ENCODE measurements at places on chromosomes 5 and 9.

- no peak for DNase-seq
Observed at GRCh38 chr9:72193478-72193881, 44.2 kb downstream of the GDA start.

DNA sequence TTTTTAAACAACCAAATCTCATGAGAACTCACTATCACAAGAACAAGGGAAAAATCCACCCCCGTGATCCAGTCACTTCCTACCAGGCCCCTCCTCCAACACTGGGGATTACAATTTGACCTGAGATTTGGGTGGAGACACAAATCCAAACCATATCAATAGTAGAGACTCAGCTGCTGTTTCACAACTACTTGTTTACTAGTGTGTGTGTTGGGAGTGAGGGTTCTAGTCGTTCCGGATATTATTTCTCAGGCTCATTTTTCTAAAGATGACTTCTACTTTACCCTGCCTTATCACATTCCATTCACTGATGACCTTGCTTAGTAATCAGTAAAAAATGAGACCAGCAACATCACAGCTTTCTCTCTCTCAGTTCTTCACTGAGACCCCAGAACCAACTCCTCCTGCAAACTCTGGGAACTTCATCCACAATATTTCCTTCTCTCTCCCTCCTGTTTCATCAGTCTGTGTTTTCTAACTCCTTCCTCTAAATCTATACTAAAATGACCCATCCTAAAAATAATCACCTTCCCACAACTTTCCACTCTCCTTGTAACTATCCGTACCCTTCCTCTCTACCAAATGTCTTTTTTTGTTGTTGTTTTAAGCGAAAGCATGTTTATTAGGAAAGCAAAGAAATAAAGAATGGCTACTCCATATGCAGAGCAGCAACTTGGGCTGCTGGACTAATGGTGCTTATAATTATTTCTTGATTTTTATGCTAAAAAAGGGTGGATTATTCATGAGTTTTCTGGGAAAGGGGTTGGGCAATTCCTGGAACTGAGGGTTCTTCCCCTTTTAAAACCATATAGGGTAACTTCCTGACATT is 121.5 kb upstream of the SPRY4 start:
- DNase-seq = no peak

GRCh38 chr5:14995229-14995628 is 123.7 kb upstream of the ANKH start:
- no peak for DNase-seq

DNA sequence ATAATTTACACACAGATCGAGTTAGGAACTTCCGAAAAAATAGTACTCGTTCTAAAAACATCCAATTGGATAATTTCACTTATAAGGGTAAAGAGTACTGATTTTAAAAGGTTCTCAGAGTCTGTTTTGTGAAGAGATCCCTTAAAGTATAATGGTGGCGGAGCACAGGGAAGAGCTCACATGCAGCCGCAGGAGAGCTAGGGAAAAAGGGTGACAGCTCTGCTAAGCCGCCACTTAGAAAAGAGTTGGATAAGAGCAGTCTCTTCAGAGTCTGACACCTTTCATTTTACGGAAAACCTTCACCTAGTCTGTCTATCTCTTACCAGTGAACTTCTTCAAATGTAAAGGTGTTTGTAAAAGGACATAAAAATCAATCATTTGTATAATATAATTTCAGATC is 149.9 kb downstream of the COMMD10 start:
- DNase-seq = no peak

DNA sequence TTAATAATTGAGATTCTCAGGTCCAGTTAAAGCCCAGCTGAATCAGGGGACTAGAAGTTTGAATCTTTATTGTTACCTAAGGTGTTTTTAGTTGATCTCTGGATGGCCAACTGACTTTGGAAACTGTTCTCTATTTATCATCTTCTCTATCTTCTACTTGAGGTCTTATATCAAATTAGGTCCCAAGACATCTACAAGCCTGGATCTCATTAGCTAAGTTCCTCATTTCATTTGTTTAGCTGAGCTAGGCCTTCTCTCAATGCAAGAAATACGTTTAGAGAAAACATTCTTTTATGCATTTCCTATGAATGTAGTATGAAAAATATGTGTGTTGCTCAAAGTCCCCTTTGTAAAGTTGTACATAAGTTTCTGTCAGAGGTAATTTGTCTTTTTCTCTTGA is 196.6 kb downstream of the PTTG1 start:
- DNase-seq = no peak

- no peak for DNase-seq
Observed at GRCh38 chr5:159602434-159602833, 272.1 kb upstream of the IL12B start.

DNA sequence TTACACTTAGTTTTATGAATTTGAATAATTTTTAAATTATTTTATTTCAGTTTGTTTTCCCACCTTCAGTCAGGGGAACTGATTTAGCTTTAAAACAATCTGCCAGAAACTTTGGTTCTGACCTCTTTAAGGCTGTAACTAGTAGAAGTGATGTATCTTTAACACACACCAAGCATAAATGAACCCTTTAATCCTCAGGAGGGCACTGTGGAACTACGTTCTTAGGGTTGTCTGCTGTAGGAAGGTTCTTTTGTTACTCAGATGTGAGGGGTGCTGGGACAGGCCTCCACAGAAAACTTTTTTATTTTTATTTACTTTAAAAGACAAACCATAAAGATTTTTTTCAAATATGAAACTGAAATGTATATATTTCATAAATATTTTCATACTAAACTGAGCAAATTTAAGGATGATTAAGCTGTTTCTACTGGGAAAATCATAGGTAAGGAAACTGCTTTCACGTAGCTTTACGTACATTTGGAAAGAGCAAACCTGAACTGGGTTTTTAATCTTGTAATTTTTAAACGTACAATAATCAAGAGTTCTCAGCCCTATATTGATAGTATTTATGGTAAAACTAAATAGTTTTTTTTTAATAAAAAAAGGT is 5.3 kb downstream of the KLF4 start:
- no peak for DNase-seq

DNA sequence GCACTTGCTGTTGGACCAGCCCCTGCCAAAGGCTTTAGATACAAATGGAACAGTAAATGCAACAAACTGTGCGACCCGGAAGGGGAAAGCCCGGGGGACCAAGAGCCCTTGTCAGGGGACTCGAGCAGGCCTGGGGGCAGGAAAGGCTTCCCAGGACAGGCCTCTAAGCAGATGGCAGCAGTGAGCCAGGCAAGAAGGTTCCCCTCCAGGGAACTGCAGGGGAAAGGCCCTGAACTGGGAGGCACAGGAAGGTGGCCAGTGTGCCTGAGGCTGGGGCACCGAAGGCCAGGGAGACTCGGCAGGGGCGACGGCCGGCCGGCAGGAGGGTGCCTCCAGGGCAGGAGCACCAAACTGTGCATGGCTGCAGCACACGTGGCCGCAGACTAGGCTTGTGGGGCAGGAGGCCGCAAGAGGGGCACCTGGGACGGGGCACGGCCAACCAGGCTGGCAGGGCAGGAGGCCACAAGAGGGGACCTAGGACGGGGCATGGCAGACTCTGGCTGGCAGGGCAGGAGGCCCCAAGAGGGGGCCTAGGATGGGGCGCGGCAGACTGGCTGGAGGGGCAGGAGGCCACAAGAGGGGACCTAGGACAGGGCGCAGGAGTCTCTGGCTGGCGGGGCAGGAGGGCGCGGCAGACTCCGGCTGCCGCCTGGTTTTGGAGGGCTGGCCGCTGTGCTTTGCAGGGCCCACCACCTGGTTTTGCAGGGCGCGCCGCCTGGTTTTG is 10.0 kb downstream of the VAV2 start:
- no peak for DNase-seq

- no peak for DNase-seq
Observed at GRCh38 chr5:144173766-144174165, 3.1 kb downstream of the KCTD16 start.

- no peak for DNase-seq
Observed at GRCh38 chr9:120360046-120360445, 219.9 kb downstream of the CDK5RAP2 start.

DNA sequence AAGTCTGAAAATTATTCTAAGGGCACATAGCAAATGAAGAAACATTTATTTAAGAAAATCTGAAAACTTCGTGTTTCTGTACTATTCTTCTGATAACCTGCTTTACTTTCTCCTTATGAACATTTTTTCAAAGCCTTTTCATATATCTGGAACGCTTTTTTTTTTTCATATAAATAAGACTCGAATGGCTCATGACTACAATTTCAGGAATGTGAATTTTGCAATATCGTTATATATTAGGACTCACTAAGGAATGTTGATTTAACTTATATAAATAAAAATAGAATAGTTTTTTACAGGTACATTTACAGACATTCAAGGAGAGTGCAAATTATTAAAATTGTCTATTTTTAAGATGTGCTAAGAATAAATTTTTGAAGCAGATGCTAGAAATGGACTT is 42.9 kb downstream of the GPBP1 start:
- DNase-seq = no peak
